Glutamatergic neuron (in vitro differentiated cells): ENCODE measurements at places on chromosomes 12 and 14.

- no peak for DNase-seq
Measured at GRCh38 chr12:93974252-93974651, 174.1 kb upstream of the PLXNC1 start.

DNA sequence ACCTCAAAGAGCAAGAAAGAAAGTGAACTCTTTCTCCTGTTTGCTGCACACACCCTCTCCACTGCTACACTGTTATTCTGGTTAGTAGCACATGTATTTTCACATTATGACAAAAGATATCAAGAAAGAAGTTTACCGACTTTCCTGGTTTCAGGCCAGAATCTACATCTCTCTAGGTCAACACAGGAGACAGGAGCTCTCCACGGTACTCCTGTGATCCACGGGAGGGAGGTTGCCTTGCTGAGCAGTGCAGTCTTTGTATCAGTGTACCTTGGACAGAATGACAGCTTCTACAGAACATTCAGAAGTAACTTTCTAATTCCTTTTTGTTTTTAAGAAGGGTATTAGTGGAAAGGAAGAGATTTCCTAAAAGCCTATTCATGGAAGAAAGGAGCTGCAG lies 805.6 kb downstream of the NRXN3 start:
- no peak for DNase-seq

DNA sequence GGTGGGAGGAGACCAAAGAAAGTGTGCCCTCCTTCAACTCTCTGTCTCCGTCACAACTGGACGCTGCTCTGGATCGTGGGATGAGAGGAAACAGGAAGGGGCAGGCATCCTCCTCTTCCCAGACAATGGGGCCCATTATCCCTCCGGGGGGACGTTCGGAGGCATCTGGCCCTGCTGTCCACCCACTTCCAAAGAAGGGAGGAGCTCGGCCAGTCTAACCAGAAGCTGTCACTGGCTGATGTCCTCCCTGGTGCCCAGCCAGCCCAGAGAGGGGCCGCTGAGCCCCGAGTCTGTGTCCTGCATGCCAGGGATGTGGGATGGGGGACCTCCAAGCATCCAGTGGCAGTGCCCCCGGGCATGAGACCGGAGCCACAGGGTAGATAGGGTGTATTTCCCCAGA lies 39.8 kb upstream of the MEG3 start:
- DNase-seq = no peak

- DNase-seq = no peak
Measured at GRCh38 chr12:4584281-4584680, 22.3 kb downstream of the DYRK4 start.

DNA sequence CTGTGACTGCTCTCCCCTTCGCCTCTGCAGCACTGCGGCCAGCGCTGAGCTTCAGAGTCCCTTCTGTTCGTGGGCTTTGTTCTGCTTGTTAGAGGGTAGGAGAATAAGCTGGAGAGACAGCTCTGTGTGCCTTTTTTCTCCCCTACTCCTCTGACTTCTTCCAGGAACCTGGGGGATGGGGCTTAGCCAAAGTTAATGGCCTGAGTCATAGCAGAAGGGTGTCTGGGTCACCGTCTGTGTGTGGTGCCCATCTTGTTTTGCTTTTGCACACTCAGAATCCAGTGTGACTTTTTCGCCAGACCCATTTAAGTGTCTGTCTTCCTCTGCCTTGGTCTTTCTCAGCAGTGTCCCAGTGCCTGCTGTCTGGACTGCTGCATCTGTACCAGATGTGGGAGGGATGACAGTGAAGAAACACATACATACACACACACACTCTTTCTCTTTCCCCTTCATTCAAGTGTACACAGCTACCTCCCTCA lies 3.0 kb downstream of the KIF5A start:
- no peak for DNase-seq

DNA sequence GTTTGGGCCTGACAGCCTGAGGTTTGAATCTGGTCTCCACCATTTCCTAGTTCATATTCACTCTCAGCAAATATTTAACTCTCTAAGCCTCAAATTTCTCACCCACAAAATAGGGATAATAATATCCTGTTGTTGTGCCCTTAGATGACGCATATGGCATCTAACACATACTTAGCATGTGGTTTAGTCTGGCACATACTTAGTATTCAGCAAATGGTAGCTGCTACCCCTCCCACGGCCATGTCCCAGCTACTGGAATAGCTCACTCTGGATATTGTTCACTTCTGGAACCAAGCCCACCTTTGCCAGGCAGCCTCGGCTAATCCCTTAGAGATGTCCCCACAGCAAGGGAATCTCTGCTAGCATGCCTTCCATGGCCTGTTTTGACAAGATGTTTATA lies 53.3 kb downstream of the BICD1 start:
- DNase-seq = no peak

DNA sequence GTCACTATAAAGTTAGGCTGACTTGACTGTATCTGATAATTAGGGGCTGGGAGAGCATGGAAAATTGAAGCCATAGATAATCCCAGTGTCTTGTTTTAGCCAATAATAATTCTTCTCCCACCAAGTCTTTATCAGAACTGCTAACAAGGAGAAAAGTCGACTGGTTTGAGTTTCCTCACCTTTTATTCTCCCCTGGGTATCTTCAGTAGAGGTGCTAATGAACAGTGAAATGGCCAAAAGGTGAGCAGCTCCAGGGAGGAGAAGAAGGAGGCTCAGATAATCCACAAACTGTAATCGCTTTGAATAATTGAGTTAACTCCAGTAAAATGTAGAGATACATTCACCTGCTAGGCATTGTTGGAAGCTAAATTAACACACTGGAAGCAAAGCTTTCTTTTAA lies 72.6 kb downstream of the ETV6 start:
- DNase-seq = no peak

DNA sequence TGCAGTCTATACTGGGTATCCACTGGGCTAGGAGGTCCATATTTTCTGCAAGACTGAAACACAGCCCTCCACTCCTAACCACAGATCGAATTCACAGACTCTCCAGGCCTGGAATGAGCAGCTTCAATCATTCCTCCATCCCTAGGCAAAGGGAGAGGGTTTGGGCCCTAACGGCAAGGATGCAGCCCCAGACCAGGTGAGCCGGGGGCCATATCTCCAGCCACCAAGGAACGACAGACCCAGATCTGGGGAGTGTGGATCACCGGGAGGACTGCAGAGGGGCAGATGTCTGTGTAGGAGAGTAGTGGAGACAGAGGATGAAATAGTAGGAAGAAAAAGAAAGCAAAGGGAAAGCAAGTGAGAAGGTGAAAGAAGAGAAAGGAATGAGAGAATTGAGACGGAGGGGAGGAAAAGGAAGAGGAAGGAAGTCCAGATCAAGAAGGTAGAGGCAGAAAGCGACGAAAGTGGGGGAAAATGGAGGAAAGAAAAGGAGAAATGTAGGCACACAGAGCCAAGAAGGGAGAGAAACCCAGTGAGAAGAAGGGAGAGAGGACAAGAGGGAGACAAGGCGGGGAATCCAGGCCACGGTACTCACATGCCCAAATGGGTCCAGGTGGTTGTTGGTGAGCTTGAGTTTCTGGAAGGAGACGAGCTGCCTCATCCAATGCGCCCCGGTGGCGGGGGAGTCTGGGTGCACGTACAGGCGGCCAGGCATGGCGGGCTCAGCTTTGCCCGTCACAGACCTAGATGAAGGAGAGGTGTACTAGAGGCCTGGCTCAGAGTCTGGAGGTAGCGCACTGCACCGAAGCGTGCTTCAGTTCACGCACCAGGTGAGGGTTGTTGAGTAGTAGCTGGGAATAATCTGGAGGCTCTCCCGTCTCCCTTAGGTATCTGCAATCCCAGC lies 7.7 kb downstream of the TBX5 start:
- no peak for DNase-seq

DNA sequence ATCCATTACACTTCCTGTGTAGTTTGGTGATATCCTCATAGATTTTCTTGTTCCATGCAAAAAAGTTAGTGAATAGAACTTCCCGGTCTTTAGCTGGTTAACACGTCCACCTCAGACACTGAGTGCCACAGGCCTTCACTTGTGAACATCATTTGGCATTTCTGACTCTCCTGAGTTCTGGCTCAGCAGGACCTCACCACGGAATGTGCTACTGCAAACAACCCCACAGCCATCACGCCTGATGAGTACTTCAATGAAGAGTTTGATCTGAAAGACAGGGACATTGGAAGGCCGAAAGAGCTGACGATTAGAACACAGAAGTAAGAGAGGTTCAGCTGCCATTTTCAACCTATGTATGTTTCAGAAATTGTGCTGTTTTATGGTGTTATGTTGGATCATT lies 20.0 kb downstream of the C12orf76 start:
- no peak for DNase-seq

DNA sequence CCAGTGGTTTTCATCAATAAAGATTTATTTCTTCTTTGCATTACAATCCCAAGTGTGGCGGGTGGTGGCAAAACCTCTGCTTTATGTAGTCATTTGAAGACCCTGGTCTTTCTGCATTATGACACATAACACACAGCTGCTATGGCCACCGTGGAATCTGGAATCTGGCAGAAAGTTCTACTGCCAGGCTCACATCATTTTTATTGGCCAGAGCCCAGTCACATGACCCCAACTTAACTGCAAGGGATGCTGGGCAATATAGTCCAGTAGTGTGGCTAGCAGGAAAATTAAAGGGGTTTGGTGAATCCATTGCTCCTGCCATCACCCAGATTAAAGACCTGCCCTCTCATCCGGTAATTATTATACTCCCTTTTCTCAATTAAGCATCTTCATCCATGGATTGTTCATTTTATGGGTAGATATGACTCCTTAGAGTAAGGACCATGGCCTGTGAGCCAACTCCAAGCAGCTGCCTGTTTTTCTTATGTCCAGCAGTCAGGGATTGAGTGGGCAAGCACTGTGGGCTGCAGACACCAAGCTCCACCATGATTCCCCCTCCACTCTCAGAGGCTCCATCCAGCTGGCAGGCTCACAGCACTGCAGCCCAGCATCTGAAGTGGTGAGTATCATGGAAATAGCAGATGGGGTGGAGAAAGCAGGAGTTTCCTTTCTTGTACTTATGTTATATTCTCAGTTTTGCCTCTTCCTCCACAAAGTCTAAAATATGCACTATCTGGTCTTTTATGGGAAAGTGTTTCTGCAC lies 1030.7 kb downstream of the AACS start:
- DNase-seq = no peak

GRCh38 chr12:110079477-110080400 lies 31.4 kb upstream of the C12orf76 start:
- DNase-seq = no peak

DNA sequence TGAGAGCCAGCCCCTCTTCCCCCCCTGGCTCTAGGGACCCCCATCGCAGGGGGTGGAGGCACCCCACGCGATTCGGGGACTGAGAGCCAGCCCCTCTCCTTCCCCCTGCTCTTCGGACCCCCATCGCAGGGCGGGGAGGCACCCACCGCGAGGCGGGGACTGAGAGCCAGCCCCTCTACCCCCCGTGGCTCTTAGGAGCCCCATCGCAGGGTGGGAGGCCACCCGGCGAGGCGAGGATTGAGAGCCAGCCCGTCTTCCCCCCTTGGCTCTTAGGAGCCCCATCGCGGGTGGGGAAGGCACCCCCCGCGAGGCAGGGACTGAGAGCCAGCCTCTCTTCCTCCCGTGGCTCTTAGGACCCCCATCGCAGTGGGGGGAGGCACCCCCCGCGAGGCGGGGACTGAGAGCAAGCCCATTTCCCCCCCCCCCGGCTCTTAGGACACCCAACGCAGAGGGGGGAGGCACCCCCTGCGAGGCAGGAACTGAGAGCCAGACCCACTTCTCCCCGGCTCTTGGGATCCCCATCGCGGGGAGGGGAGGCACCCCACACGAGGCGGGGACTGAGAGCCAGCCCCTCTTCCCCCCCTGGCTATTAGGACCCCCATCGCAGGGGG lies 45.6 kb downstream of the DDX11 start:
- no peak for DNase-seq
